ENCODE measurements at places on chromosomes 6 and 20. TPM values are rescaled to one million over a fixed set of nuclear protein-coding genes. Genes with fewer than 3 reads are reported as not detected.

DNA sequence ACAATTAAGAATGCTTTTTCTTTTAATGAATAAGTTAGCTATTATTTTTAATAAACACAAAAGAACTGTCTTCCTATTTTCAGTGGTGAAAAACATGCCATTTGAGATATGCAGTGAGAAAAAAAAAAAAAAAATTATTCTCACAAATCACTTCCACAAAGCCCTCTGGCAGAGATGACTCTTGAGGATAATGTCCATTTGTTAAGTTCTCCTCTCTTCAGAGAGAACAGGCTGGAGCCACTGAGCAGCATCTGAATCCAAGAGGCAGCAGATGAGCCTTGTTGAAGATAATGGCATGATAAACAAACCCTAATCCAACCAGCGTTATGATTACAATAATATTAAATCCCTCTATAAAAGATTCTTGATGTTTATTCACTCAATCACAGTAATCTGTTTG, 105.0 kb downstream of the PTPRK start:
- no peak for DNase-seq

- peak; percentile 13 for DNase-seq
Measured at GRCh38 chr6:75693534-75693933, 55.5 kb upstream of the MYO6 start.

DNA sequence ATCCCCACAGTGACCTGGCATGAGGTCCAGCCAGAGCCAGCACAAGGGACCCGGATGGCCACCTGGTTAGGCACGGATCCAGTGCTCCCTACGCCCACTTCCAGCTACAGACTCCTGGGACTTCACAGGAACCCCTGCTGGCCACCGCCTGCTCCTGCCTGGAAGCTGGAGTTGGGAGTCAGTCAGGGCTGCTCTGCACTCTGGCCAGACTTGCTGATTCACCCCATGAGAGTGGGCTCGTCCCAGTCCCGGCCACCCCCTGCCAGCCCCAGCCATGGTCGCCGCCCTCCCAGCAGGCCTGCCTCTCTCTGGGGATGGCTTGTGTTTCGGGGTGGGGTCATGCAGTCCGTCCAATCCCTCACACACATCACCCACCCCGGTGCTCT, 125.8 kb downstream of the DLL1 start:
- DNase-seq: no peak

CGA gene
- polyA plus RNA-seq: 0.18 TPM

Measured in fibroblast of lung (primary cell).